Adipose tissue (tissue), 3 donors: ENCODE measurements at places on chromosomes 7 and 10. TPM values are rescaled to one million over a fixed set of nuclear protein-coding genes. Genes with fewer than 3 reads are reported as not detected.

Gene ADAMTS14
- polyA plus RNA-seq = 0.94 TPM

Gene ELFN1
- polyA plus RNA-seq = 0.67 TPM

Gene RBAK
- 2.9 TPM for polyA plus RNA-seq

Gene TDRD1
- 0.25 TPM for polyA plus RNA-seq

Gene NAT16
- polyA plus RNA-seq = not detected

Gene PUS7
- polyA plus RNA-seq = 12.7 TPM

Gene TCERG1L
- polyA plus RNA-seq = not detected

Gene ST8SIA6
- polyA plus RNA-seq = 0.10 TPM

Gene NUTM2A
- 1.3 TPM for polyA plus RNA-seq

Gene OR9A2
- not detected for polyA plus RNA-seq

Gene PHKG1
- polyA plus RNA-seq = 0.47 TPM

Gene PHTF2
- polyA plus RNA-seq = 4.7 TPM

Gene ANKRD61
- polyA plus RNA-seq = 0.16 TPM

Gene CACNB2
- polyA plus RNA-seq = 1.0 TPM

Gene SVOPL
- polyA plus RNA-seq = not detected

Gene RHBDD2
- 23.4 TPM for polyA plus RNA-seq

Gene OR2A42
- polyA plus RNA-seq = not detected

Gene IL6
- polyA plus RNA-seq = 80.3 TPM

Gene TFR2
- 0.22 TPM for polyA plus RNA-seq

Gene FZD8
- 12.1 TPM for polyA plus RNA-seq

Gene SPDYE5
- polyA plus RNA-seq = not detected

Gene LGI1
- polyA plus RNA-seq = 0.06 TPM

Gene SLC26A5
- not detected for polyA plus RNA-seq

Gene AQP1
- polyA plus RNA-seq = 173 TPM

Gene ASB10
- not detected for polyA plus RNA-seq

Gene CHN2
- 7.8 TPM for polyA plus RNA-seq

Gene STAG3
- polyA plus RNA-seq = 0.52 TPM

Gene PPP1R17
- not detected for polyA plus RNA-seq

Gene WNT2
- polyA plus RNA-seq = 0.13 TPM

Gene RPEL1
- polyA plus RNA-seq = not detected

Gene CEP55
- 0.22 TPM for polyA plus RNA-seq

Gene LBX1
- not detected for polyA plus RNA-seq
